ENCODE measurements at places on chromosomes 2 and 18.
A peak's percentile ranks its signal among the peaks of the same experiment; 100 is the strongest.

DNA sequence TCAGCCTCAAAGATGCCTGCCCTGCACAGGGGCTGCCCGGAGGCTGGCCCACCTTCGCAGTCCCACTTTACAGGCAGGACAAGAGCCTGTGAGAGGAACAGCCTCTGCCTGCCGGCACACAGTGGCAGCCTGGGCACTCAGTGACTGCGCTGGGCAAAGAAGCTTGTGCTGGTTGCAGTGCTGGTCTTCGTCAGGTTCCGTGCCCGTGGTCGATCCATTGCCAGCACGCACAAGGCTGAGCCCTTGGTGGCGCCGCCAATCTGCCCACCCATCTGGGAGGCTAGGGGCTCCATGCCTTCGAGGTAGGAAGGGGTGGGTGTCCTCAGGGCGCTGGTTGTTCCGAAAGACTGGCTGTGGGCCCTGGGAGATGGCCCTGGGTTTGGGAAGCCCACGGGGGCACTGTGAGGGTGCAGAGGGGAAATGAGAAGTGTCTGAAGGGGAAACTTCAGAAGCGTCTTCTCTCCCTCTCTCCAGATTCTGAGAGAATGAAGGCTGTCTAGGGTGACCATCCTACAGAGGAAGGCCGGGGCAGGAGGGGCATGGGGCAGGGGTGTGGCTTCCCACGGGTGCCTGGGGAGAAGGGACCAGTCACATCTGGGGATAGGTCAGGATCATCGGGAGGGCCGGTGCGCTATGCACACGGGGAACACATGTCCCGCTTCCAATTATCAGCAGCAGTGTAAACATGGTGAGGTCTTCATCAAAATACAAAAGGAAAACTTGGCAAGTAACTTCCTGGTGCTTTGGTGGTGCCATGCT is 49.1 kb upstream of the HS6ST1 start:
- no peak for DNase-seq

DNA sequence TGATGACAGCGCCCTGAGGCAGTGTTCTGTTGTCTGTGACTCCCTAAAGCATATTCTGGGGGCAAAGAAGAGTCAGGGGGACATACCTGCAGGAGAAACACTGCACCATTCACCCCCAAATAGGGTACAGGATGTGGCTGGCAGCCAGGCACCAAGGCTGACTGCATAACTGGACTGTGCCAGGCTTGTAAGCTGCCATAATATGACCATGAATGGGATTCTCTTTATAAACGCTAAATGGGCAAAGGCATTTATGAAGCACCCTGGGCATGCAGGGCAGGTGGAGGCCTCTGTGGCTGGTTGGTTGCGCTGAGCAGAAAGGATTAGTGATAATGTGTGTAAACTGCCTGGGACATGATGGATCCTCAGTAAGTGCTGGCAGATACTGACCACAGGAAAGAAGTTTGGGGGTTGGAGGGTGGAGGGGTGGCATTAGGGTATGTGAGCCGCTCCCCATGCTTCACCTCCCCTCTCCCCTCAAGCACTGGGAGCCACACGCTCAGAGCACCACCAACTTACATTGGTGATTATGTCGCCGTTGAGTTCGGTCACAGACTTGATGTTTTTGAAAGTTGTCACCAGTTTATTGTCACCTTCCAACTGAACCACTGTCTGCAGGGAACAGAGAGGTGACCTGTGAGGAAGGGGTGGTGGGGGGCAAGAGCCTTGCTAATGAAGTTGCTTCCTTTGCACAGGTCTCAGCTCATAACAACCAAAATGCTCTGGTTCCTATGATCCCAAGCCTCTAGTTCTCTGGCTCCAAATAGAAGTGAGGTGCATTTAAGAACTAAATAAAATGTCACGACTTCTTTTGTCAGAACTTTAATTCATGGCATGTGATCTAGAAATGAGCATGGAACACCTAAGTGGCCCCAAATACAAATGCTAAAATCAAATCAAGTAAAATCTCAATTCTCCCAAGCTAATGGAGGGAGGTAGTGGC is 3.6 kb downstream of the FABP1 start:
- DNase-seq: no peak

DNA sequence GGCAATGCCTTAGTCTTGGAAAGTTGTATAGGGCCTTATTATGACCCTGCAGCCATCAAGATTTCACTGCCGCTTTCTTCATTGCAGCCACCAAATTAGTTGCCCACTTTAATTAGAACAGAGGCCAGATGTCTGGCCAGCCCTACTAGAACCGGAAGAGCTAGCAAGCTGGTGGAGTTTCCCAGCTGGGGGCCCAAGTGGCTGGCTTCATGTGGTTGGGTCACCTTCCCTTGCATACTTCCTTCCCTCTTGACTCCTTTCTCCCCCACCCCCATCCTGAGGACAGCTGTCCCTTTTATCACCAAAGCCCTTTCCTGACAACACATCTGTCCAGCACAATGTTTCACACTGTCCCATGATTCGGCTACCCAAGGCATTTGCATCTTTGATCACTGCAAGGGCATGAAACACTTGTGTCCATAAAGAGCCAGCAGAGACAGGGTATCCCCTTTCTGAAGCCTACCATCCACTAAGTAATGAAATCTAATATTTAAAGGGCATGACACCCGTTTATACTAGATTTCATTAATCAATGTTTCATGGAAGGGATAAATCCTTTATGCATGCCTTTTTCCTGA is 187.2 kb downstream of the BCL11A start:
- no peak for DNase-seq

DNA sequence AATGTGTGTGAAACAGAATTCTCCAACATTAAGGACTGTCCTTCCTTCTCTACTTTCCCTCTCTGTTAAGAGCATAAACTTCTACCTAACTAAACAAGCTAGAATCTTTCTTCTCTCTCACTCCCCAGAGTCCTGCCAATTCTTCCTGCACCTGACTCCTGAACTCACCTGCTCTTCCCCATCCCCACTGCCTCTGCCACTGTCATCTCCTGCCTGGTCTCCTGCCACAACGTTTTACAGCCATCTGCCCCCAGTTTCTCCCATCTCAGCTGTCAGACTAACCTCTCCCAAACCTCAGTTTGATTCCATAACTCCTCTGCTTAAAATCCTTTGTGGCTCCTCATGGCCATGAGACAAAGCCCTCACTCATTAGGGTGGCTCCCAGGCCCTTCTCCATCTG is 288.3 kb upstream of the FBXO11 start:
- no peak for DNase-seq

DNA sequence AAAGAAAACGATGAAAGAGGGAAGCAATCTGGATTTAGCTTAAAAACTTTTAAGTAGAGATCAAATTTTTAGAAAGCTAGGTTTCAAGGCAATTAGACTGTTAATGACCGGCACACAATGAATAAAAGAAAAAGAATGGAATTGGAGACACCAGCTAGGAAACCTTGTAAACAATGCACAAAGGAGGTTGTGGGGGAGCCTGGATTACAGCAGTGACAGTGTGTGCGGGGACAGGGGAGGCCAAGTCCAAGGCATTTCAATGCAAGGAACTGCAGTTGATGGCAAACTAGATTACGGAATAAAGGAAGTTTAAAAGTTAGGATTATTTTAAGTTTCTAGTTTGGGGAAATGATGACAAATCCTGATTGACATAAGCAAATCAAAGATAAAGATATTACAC is 74.5 kb downstream of the DTNB start:
- DNase-seq: no peak

DNA sequence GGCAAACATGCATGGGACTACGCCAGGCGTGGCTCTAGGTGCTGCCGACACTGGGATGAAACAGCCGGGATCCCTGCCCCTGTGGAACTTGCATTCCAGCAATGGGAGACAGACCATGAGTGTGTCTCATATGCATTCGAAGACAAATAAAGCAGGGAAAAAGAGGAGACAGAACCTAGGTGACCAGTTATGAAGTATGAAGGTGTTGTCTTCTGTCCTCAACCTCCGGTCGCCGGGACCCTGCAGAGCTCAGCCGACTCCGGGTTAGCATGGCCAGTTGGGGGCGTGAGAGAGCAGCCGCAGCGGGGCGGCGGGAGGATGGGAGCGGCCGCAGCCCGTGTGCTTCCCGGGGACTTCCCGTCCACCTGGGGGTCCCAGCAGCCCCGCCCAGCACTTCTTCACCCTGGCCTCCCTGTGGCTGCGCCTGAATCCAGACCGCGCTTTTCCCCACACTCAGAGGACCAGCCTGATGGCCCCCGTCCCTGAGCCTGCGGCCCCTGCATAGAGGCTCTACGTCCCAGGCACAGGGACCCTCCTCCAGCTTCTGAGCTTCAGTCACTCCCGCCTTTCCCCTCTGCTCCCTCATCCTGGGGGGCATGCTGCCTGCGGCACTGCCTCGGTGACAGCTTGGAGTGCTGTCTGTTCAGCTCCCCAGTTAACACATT is 11.4 kb downstream of the ID2 start:
- peak; percentile 9 for DNase-seq

DNA sequence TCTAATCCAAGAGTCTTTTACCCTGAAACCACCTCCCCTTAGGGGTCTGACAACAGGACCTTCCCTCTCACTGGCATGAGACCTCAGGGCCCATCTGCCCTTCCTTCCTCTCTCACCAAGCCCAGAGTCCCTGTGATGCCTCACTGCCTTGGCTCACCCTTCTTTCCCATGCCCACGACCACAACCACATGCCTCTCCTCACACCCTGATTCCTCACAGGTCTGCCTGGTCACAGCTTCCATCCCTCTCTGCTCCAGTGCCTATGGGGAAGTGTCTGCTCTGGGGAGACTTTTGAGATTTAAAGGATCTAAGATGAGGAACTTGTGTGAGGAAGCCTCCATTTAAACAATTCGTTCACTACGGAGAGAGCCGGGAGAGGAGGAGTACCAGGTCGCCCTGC is 98.9 kb upstream of the SH3BP4 start:
- DNase-seq: no peak

DNA sequence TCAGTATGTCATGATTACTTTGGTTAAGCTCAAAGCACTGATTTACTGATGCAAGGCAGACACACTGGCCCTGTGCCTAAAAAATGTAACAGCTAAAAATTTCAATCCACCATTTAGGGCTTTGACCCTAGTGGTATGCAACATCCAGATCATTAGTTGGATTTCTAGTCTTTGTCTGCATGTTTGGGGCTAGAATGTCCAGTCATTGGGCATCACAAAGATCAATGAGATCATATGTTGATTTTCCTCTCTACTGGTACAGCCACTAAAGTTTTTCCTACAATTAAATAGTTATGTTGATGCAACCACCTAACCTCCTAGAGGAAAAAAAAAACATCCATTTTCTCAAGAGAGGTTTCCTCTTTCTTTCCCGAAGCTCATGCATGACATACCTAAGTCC is 53.4 kb upstream of the REV1 start:
- peak; percentile 18 for DNase-seq

DNA sequence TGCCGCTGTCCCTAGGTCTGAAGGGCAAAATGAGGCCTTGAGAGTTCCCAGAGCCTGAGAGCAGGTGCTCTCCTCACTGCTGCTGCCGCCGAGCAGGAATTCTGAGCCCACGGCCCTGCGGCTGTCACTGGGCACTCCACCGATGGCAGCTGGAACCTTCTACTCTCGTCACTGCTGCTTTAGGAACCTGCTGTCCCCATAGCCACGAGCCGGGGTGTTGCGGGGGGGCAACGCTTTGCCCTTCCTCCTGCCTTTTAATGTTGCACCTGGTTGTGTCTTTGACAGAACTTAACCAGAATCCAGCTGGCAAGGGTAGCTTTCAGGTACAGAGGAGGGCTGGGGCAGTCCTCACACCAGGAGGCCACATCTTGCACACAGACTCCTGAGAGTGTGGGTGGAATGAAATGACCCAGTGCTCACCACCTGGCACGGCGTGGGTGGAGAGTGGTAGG is 32.3 kb downstream of the NCK2 start:
- DNase-seq: no peak

GRCh38 chr18:493986-494983 is 6.2 kb downstream of the COLEC12 start:
- no peak for DNase-seq

GRCh38 chr2:380772-381171 is 92.9 kb upstream of the ALKAL2 start:
- DNase-seq: no peak

DNA sequence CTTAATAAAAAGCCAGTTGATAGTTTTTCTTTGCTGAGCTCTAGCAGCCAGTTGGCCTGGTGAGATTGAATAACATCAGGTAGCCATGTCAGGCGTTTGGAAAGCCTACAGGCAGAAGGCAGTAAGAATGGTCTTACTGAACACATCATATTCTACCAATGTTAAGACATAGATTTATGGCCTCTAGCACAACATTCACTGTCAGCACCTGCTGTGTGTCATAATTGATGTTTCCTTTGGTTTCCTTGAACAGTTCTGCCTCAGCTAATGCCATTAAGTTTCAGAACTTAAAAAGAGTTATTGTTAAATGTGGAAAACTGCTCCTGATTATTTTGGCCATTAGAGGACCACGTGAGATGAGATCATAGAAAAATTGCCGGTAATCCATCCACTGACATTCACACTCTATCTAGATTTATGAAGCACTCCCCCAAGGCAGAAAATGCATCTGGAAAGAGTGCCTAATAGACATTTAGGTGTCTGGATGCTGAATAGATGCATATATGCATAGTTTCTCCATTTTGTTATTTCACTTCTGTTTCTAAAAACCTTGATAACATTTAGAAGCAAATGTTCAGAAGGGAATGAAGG is 434.7 kb downstream of the PTPRM start:
- DNase-seq: no peak

DNA sequence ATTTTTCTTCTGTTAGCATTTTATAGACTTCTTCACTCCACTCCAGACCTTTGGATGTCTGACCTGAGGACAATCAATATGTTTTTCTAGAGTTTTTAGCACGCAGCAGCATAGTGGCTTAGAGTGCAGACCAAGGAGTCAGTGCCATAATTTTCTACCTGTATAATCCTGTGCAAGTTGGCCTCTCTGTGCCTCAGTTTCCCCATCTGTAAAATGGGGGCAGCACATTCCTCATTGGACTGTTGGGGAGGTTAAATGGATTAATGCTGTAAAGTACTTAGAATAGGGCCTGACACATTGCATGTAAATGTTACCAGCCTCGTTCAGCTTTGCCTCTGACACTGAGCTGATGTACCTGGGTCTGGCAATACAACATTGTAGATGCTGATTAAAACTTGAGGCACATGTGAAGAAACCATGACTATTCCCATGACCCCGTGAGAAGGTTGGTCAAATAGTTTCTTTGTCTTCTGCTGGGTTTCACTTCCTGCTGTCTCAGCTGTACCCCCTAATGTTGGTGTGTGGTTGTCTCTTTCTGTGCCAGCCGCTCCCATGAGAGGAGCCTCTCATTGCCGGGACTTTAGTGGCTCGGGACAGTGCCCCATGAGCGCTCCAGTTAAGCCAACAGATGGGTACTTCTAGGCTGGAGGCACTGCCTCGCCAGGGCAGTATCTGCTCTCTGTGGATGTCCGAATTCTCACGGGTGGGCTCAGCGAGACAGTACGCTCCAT is 125.3 kb downstream of the SH3RF3 start:
- DNase-seq: no peak

DNA sequence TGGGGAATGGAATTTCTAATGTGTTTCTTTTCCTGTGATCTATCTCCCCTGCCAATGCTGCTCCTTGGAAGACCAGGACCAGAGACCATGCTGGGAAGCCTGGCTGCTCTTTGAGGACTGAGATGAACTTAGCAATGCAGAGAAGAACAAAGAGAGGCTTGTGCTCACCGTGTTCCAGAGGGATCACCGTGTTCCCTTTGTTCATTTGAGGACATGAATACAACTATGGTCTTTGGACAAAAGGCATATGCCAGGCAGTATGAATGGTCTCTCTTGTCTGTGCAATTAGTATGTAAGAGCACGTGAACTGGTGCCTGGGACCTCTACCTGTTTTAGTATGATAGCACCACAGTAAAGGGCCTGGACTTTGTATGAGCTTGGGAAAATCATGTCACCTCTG is 139.9 kb downstream of the TDRD15 start:
- no peak for DNase-seq

All from umbilical cord (tissue), 2 donors.